ENCODE measurements at places on chromosomes 5 and 9. TPM values are rescaled to one million over a fixed set of nuclear protein-coding genes. Genes with fewer than 3 reads are reported as not detected.

Gene CAST
- total RNA-seq: 59.1 TPM

Gene WDR38
- total RNA-seq: 0.62 TPM

Gene EPB41L4B
- 6.5 TPM for total RNA-seq

Gene CRHBP
- 12.2 TPM for total RNA-seq

Gene SIT1
- total RNA-seq: not detected

Gene ANKRD18A
- total RNA-seq: 1.6 TPM

Gene C5orf46
- not detected for total RNA-seq

Gene CHMP5
- 70.0 TPM for total RNA-seq

Gene PALM2AKAP2
- total RNA-seq: not detected

Gene HMGXB3
- total RNA-seq: 56.9 TPM

Gene PCDHB4
- total RNA-seq: not detected

Gene PLEKHG4B
- total RNA-seq: 4.5 TPM

Gene CLTA
- total RNA-seq: 630 TPM

Gene RORB
- total RNA-seq: not detected

Gene PCDHGA5
- total RNA-seq: 0.24 TPM

Gene C7
- not detected for total RNA-seq

Gene SH3RF2
- 14.6 TPM for total RNA-seq

Gene ABO
- total RNA-seq: not detected

Gene OR2V2
- not detected for total RNA-seq

Gene FCN1
- not detected for total RNA-seq

Gene IFNA2
- total RNA-seq: not detected

Gene SLC25A2
- not detected for total RNA-seq

Gene RECK
- 9.2 TPM for total RNA-seq

Gene MRPL22
- total RNA-seq: 46.4 TPM

Gene CLIC3
- 6.2 TPM for total RNA-seq

Gene CXXC5
- 322 TPM for total RNA-seq

Gene C1QTNF2
- not detected for total RNA-seq

Gene TAF11L5
- total RNA-seq: not detected

Gene CARTPT
- total RNA-seq: not detected

Gene MRPS27
- 193 TPM for total RNA-seq

Gene ZNF300
- not detected for total RNA-seq

Gene FLT4
- 15.7 TPM for total RNA-seq

Gene TMEM215
- total RNA-seq: not detected

Gene FOXD1
- 11.8 TPM for total RNA-seq

Gene SPATA9
- total RNA-seq: not detected

Gene TPPP
- total RNA-seq: 0.62 TPM

Gene TMEM141
- total RNA-seq: 107 TPM

Gene FOCAD
- total RNA-seq: 33.5 TPM

Gene RLN1
- 0.31 TPM for total RNA-seq

Gene AHRR
- 0.24 TPM for total RNA-seq

Gene LRRC14B
- total RNA-seq: not detected

Gene IFNA21
- not detected for total RNA-seq

Gene ZSWIM6
- total RNA-seq: 0.18 TPM

Gene SPINK13
- total RNA-seq: not detected

Gene CRB2
- total RNA-seq: 18.7 TPM

Gene SLC45A2
- total RNA-seq: 0.17 TPM

Gene PDE6A
- total RNA-seq: not detected
